ENCODE measurements at places on chromosomes 1 and 21.
A peak's percentile ranks its signal among the peaks of the same experiment; 100 is the strongest.

- DNase-seq: peak; percentile 99
Measured at GRCh38 chr21:34836103-34836932, 167.5 kb downstream of the CLIC6 start.

- no peak for DNase-seq
Measured at GRCh38 chr1:27116232-27116631, 38.7 kb downstream of the SLC9A1 start.

DNA sequence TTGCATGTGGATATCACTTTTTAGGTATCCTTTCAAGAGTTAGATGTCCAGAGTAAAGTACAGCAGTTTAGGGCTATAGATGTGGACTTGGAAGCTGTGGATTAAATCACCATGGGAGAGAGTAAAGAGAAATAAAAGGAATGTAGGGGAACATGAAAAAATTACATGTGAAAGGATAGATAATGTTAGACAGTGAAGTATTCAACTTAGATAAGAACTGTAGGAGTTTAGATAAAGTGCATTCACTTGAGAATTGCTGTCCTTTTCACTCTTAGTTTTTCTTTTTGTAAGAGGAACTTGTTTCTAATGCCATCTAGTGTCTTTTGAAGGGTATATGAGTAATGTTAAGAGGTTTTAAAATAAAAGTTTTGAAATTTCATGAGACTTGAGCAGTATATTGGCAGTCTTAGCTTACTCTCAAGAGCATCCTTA is 40.1 kb downstream of the MAST2 start:
- peak; percentile 10 for DNase-seq

DNA sequence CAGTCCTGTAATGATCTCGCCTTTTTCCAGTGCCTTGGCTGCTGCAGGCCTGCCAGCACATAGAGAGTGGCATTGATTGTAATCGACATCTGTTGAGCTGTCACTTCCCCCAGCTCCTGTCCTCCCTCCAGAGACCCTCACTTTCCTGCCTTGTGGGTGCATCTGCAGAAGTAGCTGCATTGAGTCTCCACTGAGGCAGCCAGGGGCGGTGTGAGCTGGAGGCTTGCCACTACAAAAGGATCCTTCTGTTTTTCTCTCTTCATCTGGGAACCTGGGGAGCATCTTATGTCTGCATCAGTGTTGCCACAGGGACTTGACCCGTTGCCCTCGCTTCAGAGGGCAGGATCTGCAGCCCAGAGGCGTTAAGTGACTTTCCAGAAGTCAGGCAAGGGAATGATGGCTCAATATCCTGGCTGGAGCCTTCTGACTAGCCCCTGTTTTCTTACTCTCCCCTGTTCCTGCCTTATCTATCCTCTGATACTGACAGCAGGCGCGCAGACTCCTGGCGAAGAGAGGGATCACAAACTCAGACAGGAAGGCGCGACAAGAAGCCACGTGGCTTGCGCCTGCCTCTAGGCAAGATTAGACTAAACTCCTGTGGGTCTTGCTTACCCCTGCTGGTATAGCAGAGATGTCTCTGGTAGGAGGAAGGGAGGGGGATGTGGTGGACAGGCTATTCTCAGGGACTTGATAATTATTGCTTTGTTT is 13.3 kb upstream of the FMOD start:
- no peak for DNase-seq

DNA sequence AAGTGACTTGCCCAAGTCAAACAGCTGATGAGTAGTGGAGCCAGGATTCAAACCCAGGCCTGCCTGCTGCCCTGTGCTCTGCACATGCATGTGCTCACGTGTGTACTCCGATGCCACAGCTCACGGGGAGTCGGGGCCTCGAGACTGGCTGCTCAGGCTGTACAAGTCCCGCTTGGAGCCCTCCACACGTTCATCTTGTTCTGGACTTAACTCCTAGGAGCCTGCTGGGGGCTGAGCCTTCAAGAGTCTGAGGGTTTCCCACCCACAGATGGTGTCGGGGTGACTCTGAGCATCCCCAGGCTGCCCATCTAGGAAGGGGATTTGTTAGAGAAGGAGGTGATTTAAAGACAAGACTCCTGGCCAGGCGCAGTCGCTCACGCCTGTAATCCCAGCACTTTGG is 35.7 kb upstream of the KDM4A start:
- DNase-seq: no peak

DNA sequence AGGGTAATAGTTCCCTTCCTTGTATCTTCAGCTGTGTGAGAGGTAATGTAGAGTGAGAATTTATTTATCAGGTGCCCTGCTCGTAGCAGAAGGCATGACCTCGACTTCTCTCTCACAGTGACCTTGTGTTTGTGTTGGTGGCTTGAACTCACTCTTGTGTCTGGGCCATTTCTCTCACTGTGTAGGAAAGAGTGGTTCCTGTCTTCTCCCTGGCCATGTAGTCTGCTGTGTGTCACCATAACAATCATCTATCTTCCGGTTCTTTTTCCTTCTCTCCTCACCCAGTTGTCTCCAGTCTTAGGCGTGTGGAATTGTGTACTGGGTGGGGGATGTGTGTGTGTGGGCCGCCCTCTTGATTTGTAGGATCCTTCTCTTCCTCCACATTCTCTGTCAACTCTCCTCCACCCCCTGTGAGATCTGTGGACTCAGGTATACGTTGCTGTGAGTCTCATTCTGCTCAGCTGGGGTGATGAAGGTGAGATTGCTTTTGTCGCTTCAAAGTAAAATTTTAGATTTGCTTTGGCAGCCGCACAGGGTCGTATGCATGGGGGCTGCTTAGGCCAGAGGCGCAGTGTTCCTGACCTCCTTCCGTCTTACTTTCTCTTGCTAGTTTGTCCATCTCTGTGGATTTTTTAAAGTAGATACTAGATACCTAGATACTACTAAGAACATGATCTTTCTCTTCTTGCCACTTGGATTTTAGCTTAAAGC is 31.6 kb downstream of the MAPKAPK2 start:
- DNase-seq: no peak

DNA sequence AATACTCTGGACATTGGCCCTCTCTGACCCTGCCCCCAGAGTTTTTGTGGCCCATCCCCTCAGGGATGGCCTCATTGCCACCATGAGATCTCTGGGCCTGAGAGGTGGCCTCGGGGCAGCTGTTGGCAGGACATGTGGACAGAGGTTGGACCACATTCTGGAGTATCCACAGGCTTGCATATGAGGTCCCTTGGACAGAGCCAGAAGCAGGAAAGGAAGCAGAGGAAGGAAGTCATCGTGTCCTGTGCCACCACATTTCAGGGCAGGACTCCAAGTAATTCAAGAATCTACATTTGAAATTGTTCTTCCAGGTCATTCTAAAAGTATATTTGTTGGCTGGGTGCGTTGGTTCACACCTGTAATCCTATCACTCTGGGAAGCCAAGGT is 95.9 kb upstream of the PPP2R5A start:
- no peak for DNase-seq

DNA sequence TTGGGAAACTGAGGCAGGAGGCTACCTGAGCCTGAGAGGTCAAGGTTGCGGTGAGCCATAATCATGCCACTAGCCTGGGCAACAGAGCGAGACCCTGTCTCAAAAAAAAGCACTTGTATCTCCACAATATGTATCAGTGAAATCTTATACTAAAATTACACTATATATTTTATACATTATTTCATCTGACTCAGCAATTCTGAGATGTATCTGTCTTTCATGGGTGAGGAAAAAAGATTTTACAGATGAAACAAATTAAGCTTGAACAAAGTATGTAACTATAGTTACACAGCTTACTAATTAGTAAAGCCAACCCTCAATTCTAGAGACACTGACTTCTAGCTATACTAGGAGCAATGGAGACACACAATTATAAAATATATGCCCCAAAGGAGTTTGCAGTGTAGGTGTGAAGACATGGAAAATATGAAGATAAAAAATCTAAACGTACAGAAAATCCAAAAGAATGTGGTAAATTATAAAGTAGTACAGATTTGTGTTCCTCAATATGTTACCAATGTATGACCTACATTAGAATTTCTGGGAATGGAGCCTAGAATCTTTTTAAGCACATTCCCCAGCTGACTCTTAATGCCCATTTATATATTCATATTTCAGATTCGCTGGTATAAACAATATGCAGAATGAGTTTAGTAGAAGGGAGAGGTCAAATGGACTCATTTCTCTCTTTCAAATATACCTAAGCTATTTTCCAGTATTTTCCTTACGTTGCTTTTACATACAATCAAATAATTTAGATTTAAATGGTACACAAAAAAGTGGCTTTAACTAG is 14.6 kb downstream of the GTF2B start:
- DNase-seq: no peak

- no peak for DNase-seq
Measured at GRCh38 chr1:220921498-220921897, 42.3 kb downstream of the HLX start.

- DNase-seq: no peak
Measured at GRCh38 chr1:66368261-66368660, 165.7 kb upstream of the SGIP1 start.
